ENCODE measurements at places on chromosomes 4 and X.
A peak's percentile ranks its signal among the peaks of the same experiment; 100 is the strongest.

- DNase-seq: peak; percentile 26
Observed at GRCh38 chr4:7719354-7720174, 220.1 kb downstream of the AFAP1 start.

- DNase-seq: no peak
Observed at GRCh38 chr4:174284487-174284886, 776 bp downstream of the CEP44 start.

DNA sequence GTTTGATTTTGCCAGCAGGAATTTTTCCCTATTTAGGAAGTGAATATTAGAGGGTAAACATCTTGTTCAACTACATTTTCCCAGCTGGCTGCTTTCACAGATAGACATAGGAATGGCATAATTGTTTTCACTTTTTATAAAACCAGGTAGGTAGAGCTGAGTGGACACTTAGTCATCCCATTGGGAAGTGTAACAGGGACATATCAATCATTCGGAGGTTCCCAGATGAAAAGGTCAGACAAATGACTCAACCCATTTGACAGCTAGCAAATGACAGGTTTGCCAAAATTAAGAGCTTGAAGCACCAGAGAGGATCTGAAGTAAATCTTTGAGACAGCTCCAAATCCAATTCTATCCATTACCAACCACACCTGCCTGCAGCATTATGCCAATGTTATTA is 205.3 kb downstream of the SLC39A8 start:
- DNase-seq: no peak

DNA sequence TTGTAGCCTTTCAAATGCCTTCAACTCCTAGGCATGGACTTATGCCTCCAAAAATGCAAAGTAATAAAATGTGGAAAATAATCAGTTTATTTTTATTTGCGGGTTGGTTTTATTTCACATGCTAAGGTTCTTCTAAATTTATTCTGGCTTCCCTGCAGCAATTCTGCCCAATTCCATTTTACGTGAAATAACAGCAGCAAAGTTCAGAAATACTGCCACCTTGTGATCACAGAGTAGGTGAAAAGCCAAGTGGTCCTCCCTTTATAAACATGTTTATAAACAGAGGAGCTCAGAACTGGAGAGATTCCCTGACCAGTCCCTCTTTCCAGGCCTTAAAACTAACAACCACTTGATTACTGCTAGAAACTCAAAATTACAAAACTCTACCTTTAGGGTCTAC is 14.7 kb upstream of the DCHS2 start:
- DNase-seq: no peak

- DNase-seq: no peak
Observed at GRCh38 chrX:2536141-2536540, 35.4 kb upstream of the DHRSX start.
